SK-N-DZ (cell line): ENCODE measurements at places on chromosomes 11 and 22.

GRCh38 chr11:70860888-70861287 lies 391.5 kb downstream of the SHANK2 start:
- no peak for DNase-seq

DNA sequence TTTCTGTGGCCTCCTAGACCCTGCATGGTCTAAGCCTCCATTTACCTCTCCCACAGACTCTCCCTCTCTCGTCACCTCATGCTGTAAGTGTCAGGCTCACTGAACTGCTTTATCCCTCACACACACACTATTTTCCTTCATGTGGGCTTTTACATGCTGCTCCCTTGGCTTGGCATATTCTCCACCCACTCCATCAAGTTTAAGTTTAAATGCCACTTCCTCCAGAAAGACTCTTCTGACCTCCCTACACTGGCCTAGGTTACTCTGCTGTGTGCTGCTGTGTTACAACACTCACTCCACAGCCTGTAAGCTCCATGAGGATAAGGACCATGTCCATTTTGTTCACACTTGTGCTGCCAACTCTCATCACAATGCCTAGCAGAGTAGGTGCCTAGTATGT lies 2.5 kb downstream of the DCHS1 start:
- no peak for DNase-seq

- peak; percentile 41 for DNase-seq
These were observed 36.2 kb downstream of the DLG2 start for GRCh38 chr11:85590848-85591483.

DNA sequence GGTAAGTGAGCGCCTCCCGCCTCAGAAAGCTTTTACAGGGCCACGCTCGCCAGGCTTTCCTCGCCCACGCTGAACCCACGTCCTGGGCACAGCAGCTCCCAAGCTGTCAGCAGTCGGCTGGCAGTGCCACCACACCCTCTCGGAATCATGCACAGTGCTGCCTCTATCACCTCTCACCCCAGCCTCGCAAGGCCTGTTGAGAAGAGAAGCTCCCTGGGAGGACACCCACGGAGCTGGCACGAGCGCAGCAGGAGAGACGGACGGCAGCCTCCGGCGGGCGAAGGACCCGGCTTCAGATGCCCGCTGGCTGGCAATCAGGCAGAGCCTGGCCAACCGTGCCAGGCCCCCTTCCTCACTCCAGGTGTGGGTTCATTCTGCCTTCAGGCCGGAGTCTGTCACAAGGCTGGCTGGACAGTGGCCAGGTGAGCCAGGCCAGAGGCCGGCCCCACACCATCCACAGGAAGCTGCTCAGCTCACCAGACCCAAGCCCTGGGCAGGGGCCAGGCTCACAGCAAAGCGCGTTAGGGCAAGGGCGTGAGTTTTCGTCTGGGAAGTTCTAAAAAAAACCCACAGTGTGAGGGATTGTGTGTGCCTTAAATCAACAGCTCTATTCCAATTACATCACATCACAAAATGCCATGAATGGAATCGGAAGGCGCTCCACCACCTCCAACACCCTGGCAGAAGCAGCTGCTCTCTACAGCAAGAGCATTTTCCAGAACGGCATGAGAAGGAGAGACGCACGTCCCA lies 33.2 kb downstream of the TOLLIP start:
- DNase-seq = no peak
